Activated effector memory CD4-positive, alpha-beta T cell treated with Interleukin-2 at 50 U/mL for 16 hours (primary cell): ENCODE measurements at places on chromosomes 7 and 10.

GRCh38 chr7:80858141-80858903 lies 60.5 kb downstream of the SEMA3C start:
- DNase-seq: no peak

DNA sequence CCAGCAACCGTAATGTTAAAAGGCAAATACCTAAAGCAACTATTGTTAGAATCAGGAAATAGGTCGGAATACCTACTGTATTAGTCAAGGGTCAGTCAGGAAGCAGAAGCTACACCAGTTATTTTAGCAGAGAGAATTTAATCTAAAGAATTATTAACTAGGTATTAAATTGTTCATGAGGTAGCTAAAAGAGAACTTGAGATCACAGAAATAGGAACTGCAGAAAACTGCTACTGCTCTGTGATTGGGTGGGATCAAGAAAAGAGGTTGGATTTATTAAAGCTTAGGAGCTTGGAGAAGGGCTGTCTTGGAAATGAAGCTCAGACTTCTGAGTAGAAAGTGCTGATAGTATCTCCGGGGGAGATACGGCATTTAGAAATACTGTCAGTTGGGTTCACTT lies 20.0 kb upstream of the ZNF438 start:
- no peak for DNase-seq

- no peak for DNase-seq
Measured at GRCh38 chr7:47466832-47467231, 115.1 kb downstream of the TNS3 start.

DNA sequence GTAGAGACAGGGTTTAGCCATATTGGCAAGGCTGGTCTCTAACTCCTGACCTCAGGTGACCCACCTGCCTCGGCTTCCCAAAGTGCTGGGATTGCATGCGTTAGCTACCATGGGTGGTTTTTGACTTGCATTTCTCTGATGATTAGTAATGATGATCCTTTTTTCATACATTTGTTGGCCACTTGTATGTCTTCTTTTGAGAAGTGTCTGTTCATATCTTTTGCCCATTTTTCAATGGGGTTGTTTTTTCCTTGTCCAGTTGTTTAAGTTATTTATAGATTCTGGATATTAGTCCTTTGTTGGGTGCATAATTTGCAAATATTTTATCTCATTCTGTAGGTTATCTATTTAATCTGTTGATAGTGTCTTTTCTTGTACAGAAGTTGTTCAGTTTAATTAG lies 4.3 kb upstream of the OR13A1 start:
- no peak for DNase-seq

- no peak for DNase-seq
Measured at GRCh38 chr7:38630720-38631673, at the start of gene AMPH. Gene AMPH (minus strand): TSS chr7:38631373. CDS start chr7:38631351, 22 bp downstream.

- DNase-seq: no peak
Measured at GRCh38 chr10:131729361-131729760, 171.4 kb upstream of the PPP2R2D start.

GRCh38 chr7:14179781-14180180 lies 190.3 kb upstream of the ETV1 start:
- DNase-seq: no peak

DNA sequence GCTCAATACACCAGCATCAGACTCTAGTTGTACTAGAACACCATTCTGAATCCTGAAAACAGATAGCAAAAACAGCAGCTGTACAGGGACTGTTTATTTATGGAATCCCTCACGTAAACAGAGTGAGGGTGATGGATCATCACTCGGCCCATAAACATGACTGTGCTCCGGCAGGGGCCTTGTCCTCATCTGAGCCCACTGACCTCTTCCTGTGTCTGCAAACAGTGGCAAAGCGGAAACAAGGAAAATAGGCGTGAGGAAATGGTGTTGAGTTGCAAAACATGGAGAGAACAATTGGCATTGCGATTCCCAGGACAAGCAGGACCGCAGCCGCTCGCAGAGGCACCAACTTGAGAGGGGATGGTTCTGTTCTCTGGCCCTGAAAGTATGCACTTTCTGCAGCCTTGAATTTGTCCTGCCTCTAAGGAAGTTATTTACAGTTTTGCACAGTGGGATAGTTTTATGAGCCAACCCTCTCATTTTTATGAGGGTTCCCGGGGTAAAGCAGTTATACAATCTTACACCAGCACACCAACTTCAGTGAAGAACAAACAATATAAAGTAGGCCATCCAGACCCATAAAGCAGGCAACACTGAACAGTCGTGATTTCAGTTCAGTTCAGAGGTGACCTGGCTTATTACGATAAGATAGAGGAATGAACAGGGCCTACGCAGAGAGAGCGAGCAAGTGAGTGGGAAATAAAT lies 248.0 kb upstream of the FZD8 start:
- DNase-seq: no peak

DNA sequence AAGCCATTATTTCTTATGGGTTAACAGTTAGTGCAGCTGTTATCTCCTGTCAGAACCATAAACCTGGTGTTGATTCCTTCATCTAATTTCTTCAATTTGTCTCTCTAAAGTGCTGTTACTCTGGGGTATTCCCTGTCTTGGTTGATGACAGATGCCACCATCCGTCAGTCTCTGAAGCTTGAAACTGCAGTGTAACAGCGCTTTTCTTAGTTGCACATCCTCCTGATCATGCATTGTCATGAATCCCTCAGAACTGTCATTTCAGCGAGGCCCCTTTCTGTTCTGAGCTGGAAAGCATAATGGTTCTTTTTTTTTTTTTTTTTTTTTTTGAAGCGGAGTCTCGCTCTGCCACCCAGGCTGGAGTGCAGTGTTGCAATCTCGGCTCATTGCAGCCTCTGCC lies 193.9 kb downstream of the SDK1 start:
- no peak for DNase-seq

DNA sequence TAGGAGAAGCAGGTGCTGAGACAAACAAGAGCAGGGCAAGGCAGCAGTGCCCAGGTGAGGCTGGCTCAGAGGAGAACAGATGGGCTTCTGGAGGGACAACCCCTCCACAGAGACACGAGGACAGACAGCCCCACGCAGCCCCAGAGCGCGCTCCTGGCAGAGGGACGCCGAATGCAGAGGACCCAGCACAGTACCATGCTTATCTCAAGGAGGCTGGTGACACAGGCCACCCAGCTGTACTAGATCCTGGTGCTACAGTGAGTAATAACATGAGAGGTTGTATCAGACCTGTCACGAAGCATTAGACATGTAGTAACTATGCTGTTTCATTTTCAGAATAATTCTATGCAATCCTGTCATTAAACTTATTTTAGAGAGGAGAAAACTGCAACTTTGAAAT lies 60.4 kb upstream of the NCAPG2 start:
- DNase-seq: no peak

DNA sequence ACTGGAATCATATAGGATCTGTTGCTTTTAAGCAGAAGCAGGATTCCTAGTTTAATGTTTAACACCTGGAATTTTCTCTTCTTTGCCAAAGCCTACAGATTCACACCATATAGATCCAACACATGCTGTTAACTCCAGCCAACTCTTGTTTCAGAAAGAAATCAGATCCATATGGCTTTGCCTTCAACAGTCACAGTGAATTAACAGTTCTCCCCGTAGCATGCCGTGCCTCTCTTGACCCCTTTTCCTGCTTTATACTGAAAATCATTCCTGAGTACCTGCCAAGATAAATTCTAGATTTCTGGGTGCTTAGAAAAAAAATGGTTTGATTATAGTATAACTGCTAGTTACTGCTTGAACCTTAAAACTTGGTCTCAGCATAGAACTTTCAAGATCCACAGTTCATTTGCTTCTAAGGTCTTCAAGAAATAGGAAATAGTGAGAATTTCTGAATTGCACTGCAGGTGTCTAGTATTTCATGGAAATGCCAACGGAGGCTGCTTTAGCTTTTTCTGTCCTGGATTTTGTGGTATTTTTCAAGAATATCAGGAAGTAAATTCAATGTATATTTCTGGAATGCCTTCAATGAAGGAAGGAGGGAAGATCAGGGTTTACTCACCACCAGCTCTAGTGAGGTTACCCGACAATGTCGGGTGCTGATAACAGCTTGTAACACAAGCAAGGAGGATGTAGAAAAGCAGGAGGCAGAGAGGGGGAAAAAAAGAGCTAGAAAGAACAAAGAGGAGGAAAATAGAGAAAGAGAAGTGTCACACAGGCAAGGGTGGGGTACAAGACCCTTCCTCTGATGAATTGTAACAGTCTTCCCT lies 6.6 kb downstream of the AASS start:
- no peak for DNase-seq

DNA sequence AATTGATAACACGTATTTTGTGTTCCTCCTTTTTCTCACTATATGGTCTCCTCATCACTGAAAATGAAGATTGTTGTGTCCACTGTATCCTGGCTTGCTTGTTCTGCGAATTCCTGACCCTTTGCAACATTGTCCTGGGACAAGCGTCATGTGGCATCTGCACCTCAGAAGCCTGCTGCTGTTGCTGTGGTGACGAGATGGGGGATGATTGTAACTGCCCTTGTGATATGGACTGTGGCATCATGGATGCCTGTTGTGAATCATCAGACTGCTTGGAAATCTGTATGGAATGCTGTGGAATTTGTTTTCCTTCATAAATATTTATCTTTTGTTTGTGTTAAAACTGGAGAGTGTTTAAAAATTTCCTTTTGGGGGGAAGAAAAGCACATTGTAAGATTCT lies 93.7 kb downstream of the MDFIC start:
- no peak for DNase-seq

DNA sequence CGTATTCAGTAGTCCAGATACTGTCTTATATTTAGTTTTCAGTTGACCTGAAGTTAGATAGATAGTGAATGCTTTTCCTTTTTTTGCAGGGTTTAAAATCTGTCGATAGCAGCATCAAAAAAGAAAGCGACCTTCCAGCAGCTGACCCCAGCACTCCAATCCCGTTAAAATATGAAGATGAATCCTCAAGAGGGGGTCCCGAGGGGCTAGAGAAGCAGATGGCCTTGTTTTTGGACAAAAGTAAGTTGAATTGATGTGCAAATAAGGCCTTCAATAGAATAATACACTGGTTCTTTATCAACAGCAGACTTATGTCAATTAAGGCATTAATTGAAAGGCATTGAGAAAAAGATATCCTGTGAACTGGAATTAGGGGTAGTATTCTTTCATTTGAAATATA lies 18.7 kb downstream of the EDRF1 start:
- DNase-seq: no peak

DNA sequence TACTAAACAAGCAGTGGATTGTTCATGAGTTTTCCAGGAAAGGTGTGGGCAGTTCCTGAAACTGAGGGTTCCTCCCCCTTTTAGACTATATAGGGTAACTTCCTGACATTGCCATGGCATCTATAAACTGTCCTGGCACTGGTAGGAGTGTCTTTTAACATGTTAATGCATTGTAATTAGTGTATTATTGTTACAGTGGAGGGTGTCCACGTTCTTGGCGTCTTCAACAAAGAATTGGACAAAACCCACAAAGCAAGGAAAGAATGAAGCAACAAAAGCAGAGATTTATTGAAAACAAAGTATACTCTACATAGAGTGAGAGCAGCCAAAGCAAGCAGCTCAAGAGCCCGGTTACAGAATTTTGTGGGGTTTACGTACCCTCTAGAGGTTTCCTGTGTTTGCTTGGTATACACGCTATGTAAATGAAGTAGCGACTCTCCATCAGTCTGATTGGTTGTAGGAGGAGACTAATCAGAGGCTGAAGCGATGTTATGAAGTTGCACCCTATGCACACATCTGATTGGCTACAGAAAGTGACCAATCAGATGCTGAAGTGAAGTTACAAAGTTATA lies 175.2 kb downstream of the NSUN6 start:
- no peak for DNase-seq

- DNase-seq: no peak
Measured at GRCh38 chr7:137073571-137074325, 205.3 kb downstream of the CHRM2 start.

GRCh38 chr10:20616918-20617810 lies 279.9 kb downstream of the NEBL start:
- no peak for DNase-seq

DNA sequence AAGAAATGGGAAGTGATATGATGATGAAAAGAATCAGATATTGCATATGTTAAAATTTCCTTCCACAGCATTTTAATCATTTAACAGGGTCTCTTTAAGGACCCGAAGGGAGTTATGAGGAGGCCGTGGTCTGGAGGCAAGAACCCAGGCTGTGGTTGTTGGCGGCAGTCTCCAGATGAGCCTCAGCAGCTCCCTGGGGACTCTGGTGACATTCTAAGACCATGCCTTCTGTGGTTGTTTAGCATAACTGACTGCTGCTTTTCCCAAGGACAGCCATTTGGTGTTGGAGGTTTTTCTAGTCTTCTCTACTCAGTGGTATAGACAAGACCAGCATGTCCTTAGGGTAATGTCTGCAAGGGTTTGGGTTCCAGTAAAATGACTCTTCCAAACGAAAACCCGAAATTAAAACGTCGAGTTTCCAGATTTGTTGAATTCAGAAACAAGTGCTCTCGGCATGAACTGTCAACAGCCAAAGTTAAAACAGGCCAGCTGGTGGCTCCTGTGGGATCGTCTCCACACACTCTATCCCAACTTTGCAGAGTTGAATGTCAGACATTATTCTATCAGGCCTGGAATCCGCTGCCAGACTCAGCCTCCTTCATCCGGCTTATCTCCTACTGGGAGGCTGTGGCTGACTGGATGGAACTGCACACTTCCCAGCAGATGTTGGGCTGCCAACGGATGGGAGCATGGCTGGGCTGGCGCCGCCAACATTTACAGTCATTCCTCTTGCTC lies 183.1 kb downstream of the TAX1BP1 start:
- no peak for DNase-seq

DNA sequence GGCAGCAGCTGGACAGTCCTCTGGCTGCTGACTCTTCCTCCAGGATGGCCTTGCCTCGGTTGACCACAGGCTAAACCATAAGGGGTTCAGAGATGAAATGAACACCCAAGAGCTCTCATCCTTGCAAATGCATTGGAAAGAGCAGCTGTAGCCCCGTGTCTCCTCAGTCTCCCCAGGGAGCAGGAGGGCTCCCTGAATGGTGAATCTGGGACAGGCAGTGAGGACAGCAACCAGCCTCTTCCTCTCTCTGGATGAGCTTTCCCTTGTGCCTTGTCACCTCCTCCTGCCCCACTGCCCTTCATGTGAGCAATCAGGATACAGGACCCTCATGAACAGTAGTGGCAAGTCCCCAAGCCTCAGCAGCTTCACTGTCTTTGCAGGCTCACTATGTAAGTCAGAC lies 23.9 kb upstream of the GDF10 start:
- DNase-seq: no peak

DNA sequence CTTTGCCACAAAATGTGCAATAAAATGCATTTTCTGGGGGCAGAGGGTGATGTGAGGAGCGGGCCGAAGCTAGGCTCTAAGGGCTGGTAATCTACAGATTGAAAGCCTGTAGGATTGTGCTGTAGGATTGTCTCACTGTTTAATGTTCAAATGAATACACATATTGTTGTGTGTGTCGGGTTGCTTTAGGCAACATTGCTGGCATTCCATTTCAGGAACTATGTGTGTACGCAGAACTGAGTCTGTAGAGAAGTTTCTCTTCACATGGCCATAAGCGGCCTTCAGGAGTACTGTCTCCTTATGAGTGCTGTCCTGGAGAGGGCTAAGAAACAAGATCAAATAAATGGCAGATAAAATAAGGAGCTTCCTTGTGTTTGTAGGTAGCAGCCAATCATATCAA lies 540.2 kb downstream of the GATA3 start:
- DNase-seq: no peak
